ENCODE measurements at places on chromosomes 1 and 21. TPM values are rescaled to one million over a fixed set of nuclear protein-coding genes. Genes with fewer than 3 reads are reported as not detected.
A peak's percentile ranks its signal among the peaks of the same experiment; 100 is the strongest.

- H3K27ac ChIP-seq = peak overlapping the region; percentile 98
- DNase-seq = peak; percentile 17
- peaks cover 4% of the 10 kb centered on the region for H3K36me3 ChIP-seq
- H3K4me3 ChIP-seq = peak overlapping the region; percentile 97
- peaks cover 6% of the 10 kb centered on the region for H3K27me3 ChIP-seq
Observed at GRCh38 chr21:32611471-32611997, 643 bp downstream of the CFAP298 start.

- DNase-seq = no peak
- H3K4me1 ChIP-seq = peaks cover 11% of the 10 kb centered on the region
- peaks cover 45% of the 10 kb centered on the region for H3K27me3 ChIP-seq
- no peak overlapping the region for H3K4me3 ChIP-seq
Observed at GRCh38 chr1:205533748-205534443, 29.4 kb downstream of the CDK18 start.

- H3K36me3 ChIP-seq = no peaks in the 10 kb centered on the region
- peaks cover 11% of the 10 kb centered on the region for H3K4me1 ChIP-seq
- H3K27ac ChIP-seq = no peak overlapping the region
- DNase-seq = no peak
- no peak overlapping the region for H3K4me3 ChIP-seq
- no peaks in the 10 kb centered on the region for H3K27me3 ChIP-seq
Observed at GRCh38 chr1:116311193-116311592, 61.9 kb upstream of the ATP1A1 start.

- peaks cover 19% of the 10 kb centered on the region for H3K27me3 ChIP-seq
- no peak overlapping the region for H3K4me3 ChIP-seq
- no peaks in the 10 kb centered on the region for H3K36me3 ChIP-seq
- peaks cover 11% of the 10 kb centered on the region for H3K4me1 ChIP-seq
Observed at GRCh38 chr1:24872061-24872850, 57.8 kb downstream of the RUNX3 start.

The TTC4 gene
- total RNA-seq = 9.1 TPM
